Transverse colon (tissue), 4 donors: ENCODE measurements at places on chromosomes 1 and 21. TPM values are rescaled to one million over a fixed set of nuclear protein-coding genes. Genes with fewer than 3 reads are reported as not detected.

GRCh38 chr21:40011371-40011770, 144.1 kb downstream of the PCP4 start:
- no peak for DNase-seq

The PPFIA4 gene
- 0.48 TPM for total RNA-seq

DNA sequence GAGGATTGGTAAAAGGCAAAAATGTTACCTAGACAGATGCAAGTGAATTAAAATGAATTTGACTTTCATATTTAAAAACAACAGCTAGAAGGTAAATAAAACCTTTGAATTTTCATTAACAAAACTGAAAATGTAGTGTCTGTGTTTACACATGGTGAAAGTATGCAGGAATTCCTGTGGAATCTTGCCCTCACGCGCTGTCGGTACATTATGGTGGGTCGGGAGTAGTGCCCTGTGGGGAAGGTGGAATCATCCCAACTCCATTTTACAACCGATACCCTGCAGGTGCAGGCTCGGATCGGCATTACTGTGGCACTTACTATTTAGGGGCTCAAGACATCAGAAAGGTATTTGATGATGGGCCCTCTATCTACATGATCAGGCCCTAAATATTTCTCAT, 197.2 kb upstream of the MAP1LC3C start:
- DNase-seq, result no peak

The CCDC181 gene
- total RNA-seq, result 0.95 TPM

- DNase-seq, result no peak
Observed at GRCh38 chr1:87644579-87645190, 316.0 kb downstream of the LMO4 start.
